ENCODE measurements at places on chromosomes 12 and 14. TPM values are rescaled to one million over a fixed set of nuclear protein-coding genes. Genes with fewer than 3 reads are reported as not detected.

DNA sequence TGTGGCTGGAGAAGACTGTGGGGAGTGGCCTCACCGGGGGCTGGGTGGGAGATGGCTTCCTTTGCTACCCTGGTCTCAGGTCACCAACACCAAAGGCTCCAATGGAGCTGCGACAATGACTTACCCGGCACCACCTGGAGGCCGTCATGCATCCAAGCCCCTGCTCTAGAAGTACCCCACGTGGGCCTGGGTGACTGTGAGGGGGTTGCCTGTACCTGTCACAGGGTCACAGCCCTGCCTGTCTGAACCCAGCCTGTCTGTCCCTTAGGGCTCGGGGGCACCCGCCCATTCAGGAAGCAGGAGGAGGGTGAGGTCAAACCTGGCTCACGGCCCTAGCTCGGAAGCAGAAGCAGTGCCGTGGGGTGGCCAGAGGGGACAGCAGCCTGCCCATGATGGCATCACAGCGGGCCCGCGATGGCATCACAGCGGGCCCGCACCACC is 18.9 kb downstream of the ABCB9 start:
- DNase-seq = no peak

DNA sequence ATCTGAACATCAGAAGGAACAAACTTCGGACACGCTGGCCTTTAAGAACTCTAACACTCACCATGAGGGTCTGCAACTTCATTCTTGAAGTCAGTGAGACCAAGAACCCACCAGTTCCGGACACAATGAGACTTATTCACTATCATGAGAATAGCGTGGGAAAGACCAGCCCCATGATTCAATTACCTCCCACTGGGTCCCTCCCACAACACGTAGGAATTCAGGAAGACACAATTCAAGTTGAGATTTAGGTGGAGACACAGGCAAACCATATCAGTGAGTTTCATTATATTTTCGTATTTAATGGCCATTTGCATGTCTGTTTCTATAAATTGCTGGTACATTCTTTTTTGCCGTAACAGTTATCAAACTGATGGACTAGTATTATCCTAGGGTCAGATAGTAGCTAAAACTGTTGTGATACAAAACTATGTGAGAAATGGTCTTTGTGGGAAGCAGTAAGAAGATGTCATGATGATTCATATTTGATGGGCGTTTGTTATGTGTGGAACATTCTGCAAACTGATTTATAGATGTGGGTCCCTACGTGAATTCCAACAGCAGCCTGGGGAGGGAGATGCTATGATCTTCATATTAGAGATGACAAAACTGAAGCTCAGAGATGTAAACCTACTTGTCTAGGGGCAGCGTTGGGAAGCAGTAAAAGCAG is 282.4 kb upstream of the TMEM132C start:
- no peak for DNase-seq

- DNase-seq = no peak
These were observed 795 bp downstream of the STAT6 start for GRCh38 chr12:57110104-57111030.

DNA sequence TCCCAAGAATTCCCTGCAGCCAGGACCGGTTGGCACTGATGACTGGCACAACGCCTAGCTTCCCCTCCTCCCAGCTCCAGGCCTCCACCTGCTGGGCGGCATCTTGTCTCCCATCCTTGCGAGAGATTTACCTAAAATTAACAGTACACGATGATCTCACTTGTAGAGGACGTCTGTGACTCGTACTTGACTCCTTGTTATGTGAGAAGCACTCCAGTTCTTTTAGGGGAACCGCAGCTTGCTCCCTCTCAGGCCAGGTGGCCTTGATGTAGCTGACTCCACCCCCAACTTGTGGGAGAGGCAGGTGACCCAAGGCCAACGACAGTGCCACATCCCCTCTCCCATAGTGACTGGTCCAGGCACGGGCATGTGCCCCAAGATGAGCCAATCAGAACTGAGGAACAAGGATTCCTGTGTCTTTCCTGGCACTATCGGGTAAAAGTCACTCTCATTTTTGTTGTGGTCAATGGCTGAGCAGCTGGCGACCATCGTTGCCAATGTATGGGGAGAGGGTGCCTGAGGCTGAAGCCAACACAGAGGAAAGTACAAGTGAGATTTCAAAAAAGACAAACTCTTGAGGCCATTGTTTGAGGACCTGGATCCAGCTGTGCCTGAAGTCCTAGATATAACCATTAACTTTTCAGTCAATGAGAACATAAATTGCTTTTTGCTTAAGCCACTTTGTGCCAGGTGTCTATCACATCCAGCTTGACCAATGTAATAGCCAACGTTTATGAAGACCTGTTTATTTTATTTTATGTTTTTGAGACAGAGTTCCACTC is 208.7 kb downstream of the RBM19 start:
- no peak for DNase-seq

GRCh38 chr14:49865431-49865859 is 12.9 kb upstream of the NEMF start:
- peak; percentile 89 for DNase-seq

GRCh38 chr14:104688505-104689108 is 811 bp upstream of the INF2 start:
- no peak for DNase-seq

GRCh38 chr12:130754234-130754901 is 38.3 kb upstream of the RIMBP2 start:
- no peak for DNase-seq

Gene ARMH4
- 3.8 TPM for total RNA-seq

Gene PDE3A
- 33.7 TPM for total RNA-seq

Gene TAMALIN
- total RNA-seq = 32.6 TPM

Gene GPR84
- not detected for total RNA-seq
